ENCODE measurements at places on chromosomes 1 and 21.

GRCh38 chr21:41564871-41565274 lies 56.9 kb upstream of the TMPRSS2 start:
- no peak for DNase-seq

- no peak for DNase-seq
These were observed 192.5 kb upstream of the ZRANB2 start for GRCh38 chr1:71273334-71273733.

DNA sequence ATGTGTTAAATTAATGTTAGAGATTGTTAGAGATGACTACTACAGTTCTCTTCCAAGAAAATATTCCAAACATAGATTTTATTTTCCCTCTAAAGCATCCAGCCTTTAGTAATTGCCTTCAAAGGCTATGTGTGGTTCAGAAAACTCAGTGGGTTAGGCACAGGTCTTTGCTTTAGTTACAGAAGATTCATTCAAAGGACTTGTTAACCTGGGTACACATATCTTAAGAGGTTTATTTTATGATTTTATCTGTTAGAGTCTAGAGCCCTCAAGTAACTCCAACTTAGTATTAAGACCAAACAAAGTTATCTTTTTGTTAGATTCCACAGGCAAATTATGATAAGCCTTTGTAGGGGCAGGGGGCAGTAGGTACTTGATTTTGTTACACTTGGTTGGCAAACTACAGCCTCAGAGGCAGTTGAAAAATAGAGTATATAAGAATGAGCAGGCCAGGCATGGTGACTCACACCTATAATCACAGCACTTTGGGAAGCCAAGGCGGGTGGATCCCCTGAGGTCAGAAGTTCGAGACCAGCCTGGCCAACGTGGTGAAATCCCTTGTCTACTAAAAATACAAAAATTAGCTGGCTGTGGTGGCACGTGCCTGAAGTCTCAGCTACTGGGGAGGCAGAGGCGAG lies 37.9 kb downstream of the CXADR start:
- DNase-seq, result no peak

- peak; percentile 66 for DNase-seq
These were observed 53.2 kb downstream of the CNN3 start for GRCh38 chr1:94873520-94874351.

DNA sequence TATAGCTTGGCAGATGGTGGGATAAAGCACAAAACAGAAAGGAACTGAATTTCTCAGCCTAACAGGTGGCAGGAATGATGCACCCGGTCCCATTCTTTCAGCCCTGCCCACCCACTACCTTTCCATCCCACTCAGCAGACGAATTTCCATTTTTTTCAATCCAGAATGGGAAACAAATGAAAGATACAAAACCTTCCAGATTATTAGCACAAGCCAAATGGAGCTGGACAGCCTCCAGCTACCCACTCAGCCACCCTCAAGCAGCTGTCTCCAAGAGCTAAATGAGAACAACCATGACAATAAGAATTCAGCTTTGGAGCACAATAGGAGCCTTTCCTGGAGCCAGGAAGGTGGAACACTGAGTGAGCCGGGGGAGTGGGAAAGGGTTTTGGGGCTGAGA lies 96.3 kb upstream of the ST6GALNAC5 start:
- DNase-seq, result peak; percentile 61

GRCh38 chr1:1318131-1318652 lies 6.3 kb downstream of the INTS11 start:
- DNase-seq, result peak; percentile 35

GRCh38 chr1:76764638-76765454 lies 102.4 kb upstream of the ST6GALNAC5 start:
- DNase-seq, result peak; percentile 43

- no peak for DNase-seq
These were observed at the start of gene LAX1 for GRCh38 chr1:203765029-203765837. TSS of gene LAX1 (plus strand) at chr1:203765183. CDS start at chr1:203765566, 383 bp downstream.

DNA sequence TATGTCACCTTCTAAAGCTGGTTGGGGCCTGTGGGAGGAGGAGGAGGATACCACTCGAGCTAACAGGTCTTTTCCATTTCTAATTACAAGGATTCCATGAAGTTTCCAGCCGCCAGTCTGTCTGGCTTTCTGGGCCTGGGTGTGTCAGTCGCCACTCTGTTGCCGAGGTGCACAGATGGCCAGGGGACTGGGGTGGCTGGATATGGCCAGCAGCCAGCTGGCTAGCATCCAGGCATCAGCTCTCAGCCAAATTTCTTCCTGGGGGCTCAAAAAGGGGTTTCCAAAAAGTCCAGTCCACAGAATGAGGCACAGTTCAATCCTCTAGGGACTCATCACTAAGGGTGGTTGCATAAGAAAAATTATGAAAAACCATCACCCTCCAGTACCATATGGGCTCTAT lies 32.4 kb downstream of the ITPKB start:
- peak; percentile 54 for DNase-seq

DNA sequence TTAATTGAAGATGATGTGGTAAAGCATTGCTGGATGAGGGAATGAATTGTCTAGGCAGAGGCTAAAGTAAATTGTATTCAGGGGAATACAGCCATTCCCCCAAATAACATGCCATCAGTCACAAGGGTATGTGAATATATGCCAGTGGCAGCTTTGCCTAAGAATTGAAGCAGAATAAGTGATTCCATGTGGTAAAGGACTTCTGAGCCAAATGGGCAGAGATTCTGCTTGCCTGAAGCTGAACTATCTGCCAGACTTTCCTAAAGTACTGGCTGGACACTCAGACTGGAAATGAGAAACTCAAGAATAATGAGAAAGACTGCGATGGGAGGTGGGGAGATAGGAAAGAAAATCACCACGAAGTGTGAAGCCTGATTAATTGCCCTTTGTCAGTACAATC lies 2.4 kb downstream of the LIX1L start:
- DNase-seq, result no peak

GRCh38 chr1:212284332-212284743 lies 872 bp upstream of the PPP2R5A start:
- no peak for DNase-seq

DNA sequence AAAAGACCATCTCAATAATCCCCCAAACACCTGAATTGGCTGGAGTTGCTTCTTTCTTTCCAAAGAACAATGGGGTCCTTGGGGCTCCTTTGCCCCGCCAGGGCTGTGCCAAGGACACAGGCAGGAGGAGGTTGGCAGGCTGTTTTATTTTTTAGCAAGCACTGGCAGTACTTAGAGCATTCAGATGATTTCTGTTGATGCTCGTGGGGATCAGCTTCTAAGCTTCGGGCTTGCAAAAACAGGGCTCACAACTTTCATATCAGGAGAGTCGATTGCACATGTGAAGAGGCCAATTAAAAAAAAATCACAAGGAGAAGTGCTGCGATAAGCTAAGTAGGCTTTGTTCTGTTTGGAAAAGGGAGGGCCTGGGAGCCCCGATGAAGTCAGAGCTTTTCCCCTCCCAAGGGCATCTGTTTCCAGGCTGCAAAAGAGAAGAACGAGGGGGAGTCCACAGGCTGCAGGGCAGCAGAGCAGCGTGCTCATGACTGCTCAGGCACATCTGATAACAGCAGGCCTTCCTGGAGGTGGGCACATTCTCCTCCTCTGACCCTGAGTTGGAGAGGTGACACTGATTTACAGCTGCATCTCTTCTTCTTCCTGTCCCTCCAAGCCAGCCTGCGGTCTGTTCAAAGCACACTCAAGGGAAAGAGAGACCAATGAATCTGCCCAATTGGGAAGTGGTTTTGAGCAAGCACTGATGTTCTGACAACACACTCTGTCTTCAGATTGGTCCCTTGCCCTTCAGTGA lies 27.3 kb upstream of the BCAR3 start:
- peak; percentile 43 for DNase-seq

- DNase-seq, result no peak
These were observed 12.4 kb upstream of the FCGR2A start for GRCh38 chr1:161492827-161493226.

DNA sequence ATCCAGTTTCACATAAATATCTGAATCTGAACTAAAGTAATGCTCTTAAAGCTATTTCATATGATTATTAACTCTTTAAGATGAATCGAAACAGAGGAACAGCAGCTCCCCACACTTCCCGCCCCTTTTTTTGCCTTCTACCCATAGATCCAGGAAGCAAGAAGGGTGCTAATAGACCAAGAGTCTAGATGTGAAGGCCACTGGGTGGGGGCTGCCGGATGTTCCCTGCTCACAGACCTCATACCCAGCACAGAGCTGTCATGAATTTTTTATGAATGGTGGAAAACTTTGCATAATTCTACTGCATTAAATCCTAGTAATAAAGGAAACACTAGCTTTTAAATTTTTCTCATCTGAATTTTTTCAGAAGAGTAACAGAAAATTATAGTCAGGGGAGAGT lies 283.9 kb upstream of the SGIP1 start:
- DNase-seq, result no peak

DNA sequence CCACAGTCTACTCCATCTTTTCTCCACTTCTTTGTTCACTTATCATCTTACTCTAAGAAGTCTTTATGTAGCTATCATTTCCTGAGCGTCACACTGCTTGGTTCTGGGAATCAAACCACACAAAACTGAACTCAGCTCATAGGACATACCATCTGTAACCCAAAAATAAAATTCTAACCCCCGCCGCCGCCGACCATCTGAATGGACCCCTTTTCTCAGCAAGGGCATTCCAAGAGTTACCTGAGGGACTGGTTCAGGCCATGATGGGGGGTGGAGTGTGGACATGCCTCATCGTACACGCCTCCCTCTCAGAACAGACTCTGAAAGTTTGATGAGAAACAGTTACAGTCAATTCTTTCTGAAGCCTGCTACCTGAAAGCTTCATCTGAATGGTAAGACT lies 12.6 kb upstream of the CHI3L2 start:
- no peak for DNase-seq

GRCh38 chr1:44801491-44802305 lies 1.5 kb downstream of the PLK3 start:
- no peak for DNase-seq

GRCh38 chr1:171258429-171258828 lies 10.1 kb downstream of the FMO1 start:
- DNase-seq, result no peak

DNA sequence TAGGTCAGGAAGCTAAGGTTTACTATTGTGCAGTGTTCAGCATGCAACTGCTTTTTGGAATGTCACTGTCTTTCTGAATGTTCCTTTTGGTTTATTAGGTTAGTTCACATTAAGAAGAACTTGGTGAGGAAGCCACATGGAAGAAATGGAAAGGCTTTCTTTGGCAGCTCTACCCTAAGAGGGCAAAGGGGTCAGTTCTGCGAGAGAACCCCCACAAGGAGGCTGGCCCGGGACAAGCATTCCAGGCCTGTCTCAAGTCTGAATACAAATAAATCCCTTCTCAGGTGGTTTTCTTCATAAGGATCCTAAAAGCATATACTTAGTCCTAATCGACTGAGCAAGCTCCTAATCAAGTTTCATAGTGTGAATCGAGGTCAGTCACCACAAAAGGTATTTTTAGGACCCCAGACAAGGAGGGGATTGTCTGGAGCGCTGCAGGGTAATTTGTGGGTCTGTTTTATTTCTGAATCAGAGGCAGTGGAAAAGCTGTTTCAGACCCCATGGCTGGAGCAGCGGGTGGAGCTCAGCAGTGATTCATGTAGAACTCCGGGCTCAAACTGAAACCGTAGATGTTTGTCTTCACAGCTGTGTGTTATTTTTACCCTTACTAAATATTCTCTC lies 63.3 kb downstream of the ERG start:
- no peak for DNase-seq

- no peak for DNase-seq
These were observed 20.0 kb downstream of the HDAC1 start for GRCh38 chr1:32311709-32312393.
